Activated T-helper 17 cell treated with anti-CD3 and anti-CD28 coated beads, Interleukin-2, amount 50 U/mL, for 72 hours (primary cell): ENCODE measurements at places on chromosomes 2 and 18. TPM values are rescaled to one million over a fixed set of nuclear protein-coding genes. Genes with fewer than 3 reads are reported as not detected.
A peak's percentile ranks its signal among the peaks of the same experiment; 100 is the strongest.

- ATAC-seq: no peak
These were observed 13.6 kb upstream of the TEX51 start for GRCh38 chr2:126884861-126885750.

GRCh38 chr2:39513641-39514094 is 76.6 kb upstream of the MAP4K3 start:
- peak; percentile 89 for ATAC-seq

DNA sequence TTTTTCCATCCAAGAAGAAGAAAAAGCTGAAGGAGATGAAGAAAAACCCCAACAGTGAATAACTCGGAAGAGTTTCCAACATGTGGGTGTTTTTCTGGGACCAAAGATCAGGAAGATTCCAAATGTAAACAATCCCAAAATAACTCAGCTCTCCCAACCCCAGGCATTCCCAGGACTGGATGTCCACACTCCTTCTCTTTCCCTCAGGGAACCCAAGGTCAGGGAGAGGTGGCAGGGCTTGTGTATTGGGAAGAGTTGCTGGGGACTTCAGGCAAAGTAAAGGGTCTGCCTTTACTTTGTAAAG is 268.0 kb downstream of the DYSF start:
- no peak for ATAC-seq

Gene VWA3B
- total RNA-seq: not detected

DNA sequence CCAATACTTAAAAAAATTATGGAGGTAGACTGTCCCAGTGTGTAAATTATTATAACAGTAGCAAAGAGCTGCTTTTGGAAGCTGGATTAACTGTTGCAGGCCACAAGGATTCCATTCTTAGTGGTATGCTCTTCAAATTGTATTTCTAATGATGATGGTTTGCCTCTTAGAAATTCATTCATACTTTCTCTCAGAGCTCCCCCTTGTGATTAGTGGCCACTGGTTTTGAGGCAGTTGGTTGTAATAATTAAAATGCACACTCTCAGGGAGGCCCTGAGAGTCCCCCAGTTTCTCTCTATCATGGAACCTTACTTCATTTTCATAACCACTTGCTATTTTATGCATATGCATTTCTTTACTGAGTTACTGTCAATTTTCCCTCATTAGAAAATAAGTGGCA is 122.5 kb downstream of the PLA2R1 start:
- ATAC-seq: no peak

GRCh38 chr2:121824264-121824663 is 68.8 kb downstream of the TSN start:
- no peak for ATAC-seq

Gene VWC2L
- total RNA-seq: not detected

Gene IL36B
- total RNA-seq: not detected

GRCh38 chr2:50077190-50077737 is 922.9 kb upstream of the FSHR start:
- ATAC-seq: no peak

DNA sequence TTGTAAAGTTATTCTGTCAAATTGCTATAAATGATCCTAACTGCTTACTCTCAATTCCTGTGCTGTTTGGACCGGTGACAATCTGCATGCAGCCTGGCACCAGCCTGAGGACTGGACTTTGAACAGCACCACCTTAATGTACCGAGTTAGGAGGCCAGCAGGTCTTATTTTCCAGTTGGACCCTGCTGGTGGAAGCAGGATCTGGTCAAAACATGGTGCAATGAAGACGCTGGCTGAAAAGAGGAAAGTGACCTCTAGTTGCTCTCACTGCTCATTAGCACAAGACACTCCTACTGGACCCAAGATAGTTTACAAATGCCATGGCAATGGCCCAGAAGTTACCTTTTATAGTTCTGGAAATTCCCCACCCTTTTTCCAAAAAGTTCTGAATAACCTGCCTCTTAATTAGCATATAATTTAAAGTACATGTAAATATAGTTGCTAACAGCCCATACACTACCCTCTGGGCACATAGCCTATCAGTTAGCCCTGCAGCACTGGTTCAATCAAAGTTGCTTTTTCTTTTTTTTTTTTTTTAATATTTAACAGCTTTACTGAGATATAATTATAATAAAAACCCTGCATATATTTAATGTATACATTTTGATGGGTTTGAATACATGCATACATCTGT is 35.8 kb downstream of the RBKS start:
- no peak for ATAC-seq

DNA sequence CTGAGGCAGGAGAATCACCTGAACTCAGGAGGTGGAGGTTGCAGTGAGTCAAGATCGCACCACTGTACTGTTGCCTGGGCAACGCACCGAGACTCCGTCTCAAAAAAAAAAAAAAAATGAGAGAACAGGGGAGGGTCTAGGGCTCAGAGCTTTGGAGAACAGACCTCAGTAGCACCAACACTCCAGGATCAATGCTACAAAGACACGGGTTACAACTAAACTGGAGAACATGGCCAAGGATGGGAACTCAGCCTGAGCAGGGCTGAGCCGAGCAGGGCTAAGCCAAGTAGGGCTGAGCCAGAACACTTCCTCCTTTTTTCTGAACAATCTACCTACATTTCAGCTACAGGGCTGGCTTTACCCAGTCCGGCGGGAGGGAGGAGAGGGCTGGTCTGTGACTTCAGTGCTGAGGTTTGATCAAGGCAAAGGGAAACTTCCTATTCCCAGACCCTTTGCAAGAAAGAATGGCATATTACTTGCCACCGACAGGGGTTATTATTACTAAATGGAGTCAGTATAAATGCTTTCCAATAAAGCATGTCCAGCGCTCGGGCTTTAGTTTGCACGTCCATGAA is 2.9 kb upstream of the CASP8 start:
- ATAC-seq: peak; percentile 22

Gene NEMP2
- total RNA-seq: 10.6 TPM

Gene CD302
- 0.67 TPM for total RNA-seq

GRCh38 chr2:75065402-75066008 is 107.1 kb downstream of the POLE4 start:
- peak; percentile 62 for ATAC-seq

DNA sequence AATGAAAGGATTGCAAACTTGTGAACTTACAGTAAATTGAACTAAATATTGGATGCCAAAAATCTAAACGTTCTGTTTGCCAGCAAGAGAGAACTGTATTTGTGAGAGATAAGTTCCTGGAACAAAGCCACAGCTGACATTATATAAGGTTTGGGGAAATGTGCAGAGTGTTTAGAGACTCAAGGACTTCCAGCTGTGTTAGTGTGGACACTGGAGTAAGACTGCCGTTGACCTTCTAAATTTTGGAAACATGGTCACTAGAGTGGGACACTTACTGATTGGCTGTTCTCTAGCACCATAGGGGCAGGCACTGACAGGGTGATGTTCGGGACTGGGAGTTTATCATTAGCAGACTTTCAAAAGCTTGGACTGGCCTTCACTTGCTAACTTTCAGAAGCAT is 40.5 kb downstream of the SCN9A start:
- ATAC-seq: no peak

Gene ITGA4
- total RNA-seq: 196 TPM

- no peak for ATAC-seq
These were observed 235.6 kb upstream of the ZNF521 start for GRCh38 chr18:25587545-25587944.
